Stimulated activated CD4-positive, alpha-beta T cell treated with anti-CD3 and anti-CD28 coated beads, Interleukin-1b, Interleukin-23, amount 100 ng/mL, for 24 hours (primary cell): ENCODE measurements at places on chromosomes 13 and 19.

GRCh38 chr13:101986316-101986715 is 415.5 kb downstream of the FGF14 start:
- no peak for DNase-seq

DNA sequence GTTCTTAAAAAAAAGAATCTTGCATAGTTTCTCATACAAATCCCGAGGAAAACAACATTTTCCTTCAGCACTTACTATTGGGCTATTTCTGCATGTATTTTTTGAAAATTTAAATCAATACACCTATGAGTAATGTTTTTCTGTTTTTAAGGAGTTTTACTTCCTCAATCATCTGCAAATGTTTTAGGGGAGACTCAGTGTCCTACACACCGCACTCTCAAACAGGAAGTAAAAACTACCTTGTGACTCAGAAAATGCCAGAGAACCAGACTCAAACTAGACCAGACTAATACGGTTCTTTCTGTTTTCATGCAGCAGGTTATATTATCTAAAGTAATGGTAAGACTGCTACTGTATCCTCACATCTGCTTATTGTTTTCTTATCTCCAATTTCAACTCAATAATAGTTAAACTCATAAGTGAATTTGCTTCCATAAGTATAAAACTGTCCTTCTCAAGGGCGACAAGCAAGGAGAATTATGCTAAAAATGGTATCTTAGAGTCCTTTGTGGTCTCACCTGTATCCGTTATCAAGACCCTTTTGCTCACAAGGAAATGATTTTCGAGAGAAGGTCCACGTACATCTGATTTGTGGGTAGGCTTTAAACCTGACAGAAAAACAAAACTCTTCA is 52.5 kb downstream of the FLT3 start:
- no peak for DNase-seq

DNA sequence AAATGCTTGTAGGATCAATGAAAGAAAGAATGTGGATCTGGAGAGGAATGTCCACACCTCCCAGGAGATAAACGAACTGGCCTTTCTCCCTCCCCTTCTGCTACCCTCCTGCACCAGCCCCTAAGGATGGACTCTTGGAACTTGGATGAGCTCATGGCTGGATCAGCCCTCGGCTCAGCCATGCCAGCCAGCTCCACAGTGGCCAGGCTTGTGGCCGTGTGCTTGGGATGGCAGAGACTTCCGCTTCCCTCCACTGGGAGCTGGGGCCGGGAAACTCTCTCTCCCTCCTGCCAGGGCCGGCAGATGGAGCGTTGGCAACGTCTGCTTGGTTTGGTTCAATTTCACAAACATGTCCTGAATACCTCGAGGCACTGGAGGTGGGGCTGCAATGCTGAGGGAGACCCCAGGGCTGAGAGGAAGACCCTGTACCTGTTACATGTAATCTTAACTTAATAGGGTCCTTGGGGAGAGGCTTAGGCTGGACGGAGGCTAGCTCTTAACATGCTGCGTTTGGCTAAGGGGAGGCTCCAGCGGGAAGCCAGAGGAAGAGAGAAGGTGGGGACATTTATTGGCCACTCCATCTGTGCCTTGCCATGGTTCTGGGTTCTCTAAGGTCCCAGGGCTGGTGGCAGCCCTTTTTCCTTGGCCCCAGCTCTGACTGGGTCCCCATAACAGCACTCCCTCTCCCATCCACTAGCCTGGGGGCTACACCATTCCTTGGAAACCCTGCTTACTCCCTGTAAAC is 152.5 kb downstream of the IER2 start:
- DNase-seq: no peak

DNA sequence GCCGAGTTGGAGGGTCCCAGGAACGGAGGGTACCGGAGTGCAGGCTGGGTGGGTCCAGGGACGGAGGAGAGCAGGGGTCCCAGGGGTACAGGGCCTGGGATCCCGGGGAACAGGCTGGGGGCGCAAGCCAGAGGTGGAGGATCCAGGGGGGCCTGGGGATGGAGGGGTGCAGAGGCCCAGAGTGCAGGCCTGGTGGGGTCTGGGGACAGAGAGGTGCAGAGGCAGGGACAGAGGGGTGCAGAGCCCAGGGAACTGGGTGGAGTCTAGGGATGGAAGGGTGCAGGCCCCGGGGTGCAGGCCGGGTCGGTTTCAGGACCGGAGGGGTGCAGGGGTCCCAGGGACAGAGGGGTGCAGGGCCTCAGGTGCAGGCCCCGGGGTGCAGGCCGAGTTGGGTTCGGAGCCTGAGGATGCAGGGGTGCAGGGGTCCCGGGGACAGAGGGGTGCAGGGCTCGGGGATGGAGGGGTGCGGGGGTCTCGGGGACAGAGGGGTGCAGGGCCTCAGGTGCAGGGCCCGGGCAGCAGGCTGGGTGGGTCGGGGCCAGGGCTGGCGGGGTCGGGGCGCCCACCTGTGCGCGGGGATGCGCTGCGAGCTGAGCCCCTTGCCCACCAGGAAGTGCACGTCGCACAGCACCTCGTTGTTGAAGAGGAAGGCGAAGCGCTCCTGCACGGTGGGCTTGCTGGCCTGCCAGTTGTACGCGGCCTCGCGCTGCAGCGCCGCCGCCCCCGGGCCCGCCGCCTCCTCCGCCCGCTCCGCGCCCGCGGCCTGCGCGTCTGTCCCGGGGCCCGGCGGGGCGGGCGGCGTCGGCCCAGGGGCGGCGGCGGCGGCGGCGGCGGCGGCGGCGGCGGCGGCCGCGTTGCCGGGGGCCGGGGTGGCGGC is 545 bp downstream of the BTBD2 start:
- DNase-seq: peak; percentile 11

- no peak for DNase-seq
Measured at GRCh38 chr13:70339738-70340137, 231.5 kb upstream of the KLHL1 start.

GRCh38 chr13:30338331-30338851 is 31.0 kb upstream of the KATNAL1 start:
- no peak for DNase-seq

GRCh38 chr13:45374917-45375316 is 33.9 kb upstream of the TPT1 start:
- DNase-seq: no peak

DNA sequence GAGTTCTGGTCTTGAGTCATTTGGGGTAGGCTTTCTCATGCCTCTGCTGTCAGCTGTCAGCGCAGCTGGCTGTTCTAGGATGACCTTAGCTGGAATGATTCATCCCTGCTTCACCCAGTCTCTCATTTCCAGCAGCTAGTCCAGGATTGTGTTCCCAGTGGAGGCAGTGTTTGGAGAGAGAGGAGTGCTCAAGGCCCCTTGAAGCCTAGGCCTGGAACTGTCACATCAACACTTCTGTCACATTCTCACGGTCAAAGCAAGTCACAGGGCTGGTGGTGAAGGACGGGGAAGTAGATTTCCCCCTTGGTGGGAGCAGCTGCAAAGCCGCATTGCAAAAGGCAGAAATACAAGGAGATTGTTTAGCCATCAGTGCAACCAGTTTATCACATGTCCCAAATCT is 15.2 kb downstream of the TPT1 start:
- no peak for DNase-seq

DNA sequence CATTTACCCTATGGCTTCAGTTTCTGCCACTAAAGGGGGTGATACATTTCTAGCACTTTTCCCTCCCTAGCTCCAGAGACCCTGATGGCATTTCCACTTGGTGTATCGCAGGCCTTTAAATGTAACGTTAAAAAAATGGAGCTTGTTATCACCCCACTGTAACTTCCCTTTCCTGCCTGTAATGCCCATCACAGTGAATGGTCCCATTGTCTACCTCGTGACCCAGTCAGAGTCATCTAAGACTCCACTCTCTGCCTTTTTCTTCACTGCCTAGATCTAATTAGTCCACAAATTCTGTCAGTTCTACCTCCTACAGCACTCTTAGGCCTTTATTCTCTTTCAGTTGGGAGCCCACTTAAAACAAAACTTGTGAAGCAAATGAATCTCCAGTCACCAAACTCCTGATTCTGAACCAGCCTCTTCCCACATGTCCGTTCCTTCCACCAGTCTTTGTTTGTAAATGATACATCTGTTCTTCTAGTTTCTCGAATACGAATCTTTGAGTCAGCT is 64.8 kb downstream of the NHLRC3 start:
- no peak for DNase-seq

DNA sequence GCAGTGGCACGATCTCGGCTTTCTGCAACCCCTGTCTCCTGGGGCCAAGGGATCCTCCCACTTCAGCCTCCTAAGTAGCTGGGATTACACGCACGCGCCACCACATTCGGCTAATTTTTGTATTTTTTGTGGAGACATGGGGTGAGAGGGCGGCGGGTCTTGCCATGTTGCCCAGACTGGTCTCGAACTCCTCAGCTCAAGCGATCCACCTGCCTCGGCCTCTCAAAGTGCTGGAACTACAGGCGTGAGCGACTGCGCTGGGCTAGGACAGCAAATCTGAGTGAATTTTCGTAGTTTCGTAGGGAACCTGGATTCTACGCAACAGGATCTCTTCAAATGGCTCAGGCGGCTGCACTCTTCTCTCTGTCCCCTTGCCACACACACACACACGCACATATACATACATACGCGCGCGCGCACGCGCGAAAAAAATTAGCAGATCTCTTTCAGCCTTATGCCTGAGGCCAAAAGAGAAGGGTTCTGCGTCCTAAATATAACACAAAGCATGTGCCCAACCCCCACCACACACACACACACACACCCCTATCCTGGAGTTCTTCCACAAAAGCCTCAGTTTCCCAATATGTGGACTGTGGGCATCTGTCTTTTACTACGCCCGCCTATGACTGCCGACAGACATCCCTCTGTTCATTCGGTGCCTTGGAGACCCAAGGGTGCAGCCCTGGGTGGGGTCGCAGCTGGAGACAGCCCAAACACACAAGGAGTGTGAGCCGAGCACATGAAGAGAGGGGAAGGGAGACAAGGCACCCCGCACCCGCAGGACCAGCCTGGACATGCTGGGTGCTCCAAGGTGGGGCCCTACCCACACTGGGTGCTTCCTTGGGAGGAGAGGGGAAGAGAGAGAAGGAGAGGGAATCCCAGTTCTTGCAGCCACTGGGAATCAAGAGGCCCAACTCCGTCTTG is 616 bp downstream of the PINLYP start:
- DNase-seq: no peak

- DNase-seq: no peak
Measured at GRCh38 chr19:7368456-7368855, 19.7 kb downstream of the ARHGEF18 start.

DNA sequence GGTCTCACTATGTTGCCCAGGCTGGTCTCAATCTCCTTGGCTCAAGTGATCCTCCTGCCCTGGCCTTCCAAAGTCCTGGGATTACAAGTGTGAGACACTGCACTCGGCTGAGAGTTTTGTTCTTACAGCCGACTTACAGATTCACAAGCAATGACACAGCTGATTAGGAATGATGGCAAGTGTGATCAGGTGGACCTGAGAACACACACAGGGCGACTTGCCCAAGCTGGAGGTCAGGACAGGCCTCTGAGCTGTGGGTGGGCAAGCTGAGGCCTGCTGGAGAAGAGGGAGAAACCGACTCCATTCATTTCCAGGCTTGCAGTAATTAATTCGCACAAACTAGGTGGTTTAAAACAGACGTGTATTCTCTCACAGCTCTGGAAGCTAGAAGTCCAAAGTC is 8.1 kb upstream of the ATG4D start:
- DNase-seq: no peak

GRCh38 chr19:12346896-12347295 is 13.5 kb upstream of the ZNF563 start:
- no peak for DNase-seq

DNA sequence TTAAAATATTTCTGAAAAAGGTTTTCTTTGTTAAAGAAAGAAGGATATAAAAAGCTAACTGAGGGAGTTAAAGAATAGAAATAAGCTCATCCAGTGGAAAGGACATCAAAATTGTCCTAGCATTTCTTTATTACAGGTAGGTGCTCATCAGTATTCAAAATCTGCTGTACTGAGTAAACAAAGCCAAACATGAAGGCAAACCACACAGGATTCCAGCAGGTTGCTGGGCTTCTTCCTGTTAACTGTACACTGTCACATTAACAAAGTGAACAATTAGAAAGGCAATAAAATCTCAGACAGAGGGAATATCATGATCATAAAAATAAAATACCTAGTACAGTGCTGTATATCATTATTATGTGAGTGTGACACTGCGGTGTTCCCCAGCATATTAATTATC is 1541.0 kb downstream of the SLITRK5 start:
- DNase-seq: no peak

DNA sequence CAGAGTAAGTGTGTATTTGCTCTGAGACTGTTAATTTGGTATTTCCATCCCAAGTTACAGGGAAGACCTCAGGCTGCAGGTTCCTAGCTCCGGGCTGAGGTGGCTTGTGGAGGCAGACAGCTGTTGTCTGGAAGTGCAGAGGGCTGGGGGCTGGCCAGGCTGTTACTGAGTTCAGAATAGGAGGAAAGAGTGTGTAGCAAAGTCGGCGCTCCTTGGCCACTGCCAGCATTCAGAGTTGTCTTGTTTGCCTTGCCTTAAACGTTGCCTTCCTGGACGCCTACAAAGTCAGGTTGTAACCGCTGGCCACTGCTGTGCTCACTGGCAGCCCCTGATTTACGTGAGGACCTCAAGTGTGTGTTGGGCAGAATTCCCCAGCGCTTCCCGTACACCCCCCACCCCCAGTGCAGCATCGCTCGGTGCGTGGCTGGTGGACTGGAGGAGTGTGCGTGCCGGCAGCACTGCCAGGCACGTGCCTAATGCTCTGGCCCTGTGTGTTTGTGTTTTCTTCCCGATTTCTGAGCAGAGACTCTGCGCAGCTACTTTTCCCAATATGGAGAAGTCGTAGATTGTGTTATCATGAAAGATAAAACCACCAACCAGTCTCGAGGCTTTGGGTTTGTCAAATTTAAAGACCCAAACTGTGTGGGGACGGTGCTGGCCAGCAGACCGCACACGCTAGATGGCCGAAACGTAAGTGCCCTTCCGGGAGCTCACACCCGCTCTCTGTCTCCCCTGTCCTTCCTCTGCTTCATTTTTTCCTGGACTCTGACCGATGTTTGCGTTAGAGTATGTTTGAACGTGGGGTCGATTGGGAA is 10.5 kb downstream of the DAZAP1 start:
- DNase-seq: no peak

DNA sequence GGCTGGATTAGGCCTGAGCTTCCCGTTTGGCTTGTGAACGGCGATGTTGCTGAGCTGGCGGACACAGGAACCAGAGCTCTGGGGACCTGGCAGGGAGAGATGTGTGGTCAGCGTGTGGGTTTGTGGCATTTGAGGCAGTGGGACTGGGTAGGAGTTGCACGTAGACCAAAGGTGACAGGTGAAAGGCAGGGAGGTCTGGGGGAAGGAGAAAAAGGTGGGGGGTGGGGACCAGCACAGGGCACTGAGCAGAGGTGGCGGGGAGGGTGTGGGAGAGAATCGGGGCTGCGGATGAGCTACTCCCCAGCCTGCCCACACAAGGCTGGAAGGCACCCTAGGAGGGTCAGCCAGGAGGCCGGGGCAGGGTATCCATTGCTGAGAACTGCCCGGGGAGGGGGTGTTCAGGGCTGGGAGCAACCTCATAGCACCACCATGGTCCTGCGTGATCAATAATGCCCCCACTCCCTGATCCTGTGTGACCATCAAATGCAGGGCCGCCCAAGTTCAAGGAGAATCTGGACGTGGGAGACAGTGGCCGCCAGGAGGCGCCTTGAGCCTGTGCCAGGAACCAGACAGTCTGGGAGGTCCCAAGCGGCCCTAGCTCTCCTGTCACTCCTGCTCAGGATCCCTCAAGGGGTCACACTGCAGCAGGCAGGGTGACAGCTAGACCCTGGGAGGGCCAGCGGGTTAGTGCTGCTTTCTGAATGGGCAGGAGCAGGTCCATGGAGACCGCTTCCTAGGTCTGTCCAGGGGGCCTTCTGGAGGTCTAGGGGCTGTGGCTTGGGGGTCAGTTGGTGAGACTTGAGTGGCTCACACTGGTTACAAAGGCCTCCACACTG is 12.8 kb upstream of the SELENOW start:
- no peak for DNase-seq
